GM19239 (cell line): ENCODE measurements at places on chromosomes 7 and 10.

GRCh38 chr10:120940299-120940900 is 89.2 kb downstream of the WDR11 start:
- no peak for DNase-seq

- DNase-seq, result no peak
Measured at GRCh38 chr7:31333291-31333690, 7.2 kb downstream of the NEUROD6 start.

DNA sequence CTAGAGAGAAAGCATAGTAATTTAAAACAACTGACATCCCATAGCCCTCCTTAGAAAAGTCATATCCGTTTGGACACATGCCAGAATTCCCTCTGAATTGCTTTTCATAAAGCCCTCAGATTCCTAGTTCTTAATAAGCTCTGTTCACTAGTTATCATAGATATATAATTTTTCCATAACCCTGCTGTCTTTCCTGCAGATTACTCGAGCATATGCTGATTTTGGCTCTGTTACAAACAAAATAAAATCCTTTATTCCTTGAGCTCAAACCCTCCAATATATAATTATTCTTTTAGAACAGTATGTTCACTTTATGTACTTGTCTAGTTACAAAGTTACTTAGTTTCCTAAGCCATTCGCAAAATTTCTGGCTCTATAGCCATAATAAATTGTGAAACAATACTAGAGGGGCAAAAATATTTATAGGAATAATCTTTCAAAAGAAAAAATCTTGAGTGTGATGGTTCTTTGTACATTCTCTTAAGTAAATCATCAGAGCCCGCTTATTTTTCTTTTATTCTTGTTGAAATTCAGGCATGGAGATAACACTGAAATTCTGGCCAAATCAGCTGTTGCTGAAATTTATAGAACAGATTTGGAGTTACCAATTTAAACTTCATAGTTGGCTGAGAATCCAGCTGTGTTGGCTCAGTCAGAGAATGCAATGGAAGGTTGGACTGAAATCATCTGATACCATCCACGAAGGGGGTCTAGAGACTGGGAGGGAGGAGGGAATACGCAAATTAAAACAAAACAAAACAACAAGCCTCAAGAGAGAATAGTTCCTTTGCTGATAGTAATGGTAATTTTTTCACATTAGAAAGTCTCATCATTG is 146.1 kb upstream of the TMEM196 start:
- DNase-seq, result no peak

GRCh38 chr7:101666741-101667140 is 37.6 kb upstream of the MYL10 start:
- no peak for DNase-seq

GRCh38 chr10:23293145-23293724 is 51.4 kb downstream of the C10orf67 start:
- peak; percentile 10 for DNase-seq

GRCh38 chr7:36942955-36943354 is 218.7 kb upstream of the AOAH start:
- DNase-seq, result no peak

- DNase-seq, result no peak
Measured at GRCh38 chr7:140873434-140873833, 51.3 kb downstream of the BRAF start.

- no peak for DNase-seq
Measured at GRCh38 chr7:157996359-157997079, 591.1 kb downstream of the PTPRN2 start.
